ENCODE measurements at places on chromosomes 3 and 15.

GRCh38 chr3:156693166-156693565 is 18.8 kb downstream of the TIPARP start:
- peak; percentile 43 for DNase-seq

GRCh38 chr3:15899388-15899787 is 101.6 kb upstream of the ANKRD28 start:
- DNase-seq: peak; percentile 69

- no peak for DNase-seq
These were observed 70.6 kb upstream of the BHLHE40 start for GRCh38 chr3:4908433-4909156.

DNA sequence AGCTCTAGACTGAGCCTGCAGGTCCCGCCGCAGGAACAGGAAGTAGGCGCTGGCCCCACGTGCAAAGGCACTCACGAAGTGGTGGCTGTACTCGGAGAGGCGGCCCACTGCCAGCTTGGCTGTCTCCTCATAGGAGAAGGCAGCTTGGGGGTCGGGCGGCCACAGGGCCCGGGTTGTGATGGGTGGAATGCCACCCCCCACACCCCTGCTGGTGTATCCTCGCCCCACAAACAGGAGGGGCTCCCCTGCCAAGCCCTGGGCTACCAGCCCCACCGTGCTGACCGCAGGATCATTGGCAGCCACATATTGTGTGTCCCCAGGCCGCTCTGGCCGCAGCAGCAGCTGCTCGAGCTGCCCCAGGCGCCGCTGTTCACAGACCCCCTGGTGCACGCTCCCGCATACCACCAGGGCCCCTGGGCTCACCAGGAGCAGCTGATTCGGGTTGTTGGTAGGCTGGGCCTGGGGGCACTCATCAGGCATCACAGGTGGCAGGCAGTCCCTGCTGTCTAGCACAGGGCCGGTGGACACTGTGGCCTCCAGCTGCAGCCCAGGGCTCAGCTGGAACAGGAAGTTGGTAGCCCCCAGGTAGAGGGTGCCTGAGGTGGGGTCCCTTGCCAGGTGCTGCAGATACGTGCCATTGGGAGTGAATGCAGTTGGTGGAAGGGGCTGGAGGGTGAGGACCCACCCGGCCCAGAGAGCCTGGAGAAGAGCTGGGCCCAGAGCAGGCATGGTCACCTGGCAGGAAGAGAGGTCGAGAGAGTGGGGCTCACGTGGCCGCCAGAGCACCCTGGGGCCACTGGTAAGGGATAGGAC is 5.8 kb downstream of the PLXNB1 start:
- no peak for DNase-seq
